ENCODE measurements at places on chromosomes 6 and 20.

DNA sequence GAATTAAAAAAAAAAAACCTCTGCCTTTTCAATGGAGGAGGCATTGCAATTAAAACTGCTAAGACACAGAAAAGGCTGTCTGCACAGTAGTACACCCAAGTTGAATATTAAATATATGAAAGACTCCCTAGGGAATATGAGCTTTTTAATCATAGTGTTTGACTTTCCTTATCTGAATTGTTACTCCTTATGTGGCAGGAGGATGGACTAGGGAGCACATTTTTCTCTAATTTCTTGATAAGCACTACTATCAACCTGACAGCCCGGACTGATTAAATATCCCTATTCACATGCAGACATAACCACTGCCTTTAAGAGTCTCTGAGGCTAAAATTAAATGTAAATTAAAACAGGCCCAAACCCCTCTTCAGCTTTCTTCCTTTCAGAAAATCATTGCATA lies 428.6 kb upstream of the GJE1 start:
- no peak for DNase-seq

DNA sequence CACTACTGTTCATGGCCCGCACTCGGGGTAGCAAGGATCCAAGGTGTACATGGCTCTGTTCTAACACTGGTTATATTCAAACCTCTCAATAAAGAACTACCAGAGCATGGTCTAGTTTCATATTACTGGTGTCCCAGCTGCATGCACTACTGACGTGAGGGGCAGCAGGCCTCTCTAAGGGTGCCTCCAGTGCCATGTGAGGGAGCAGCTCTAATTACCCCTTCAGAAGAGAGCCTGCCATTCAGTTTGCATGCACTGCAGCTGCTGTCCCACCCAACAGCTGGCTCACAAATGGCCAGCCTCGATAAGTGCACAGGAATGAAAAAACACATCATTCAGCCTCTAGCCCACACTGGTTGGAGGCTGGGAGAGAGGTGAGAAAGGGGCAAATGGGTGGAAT lies 85.2 kb downstream of the SMLR1 start:
- DNase-seq: no peak

GRCh38 chr6:30847971-30848436 lies 36.3 kb upstream of the DDR1 start:
- DNase-seq: no peak

- no peak for DNase-seq
These were observed 90.5 kb upstream of the EPB41L1 start for GRCh38 chr20:36063916-36064657.

GRCh38 chr6:63347599-63347998 lies 27.8 kb upstream of the LGSN start:
- DNase-seq: no peak

GRCh38 chr20:7500231-7500663 lies 440.0 kb downstream of the HAO1 start:
- no peak for DNase-seq

GRCh38 chr6:26299286-26300042 lies 65.5 kb upstream of the BTN3A2 start:
- DNase-seq: no peak

- DNase-seq: no peak
These were observed 89.2 kb upstream of the BHLHE23 start for GRCh38 chr20:63095718-63096654.

GRCh38 chr20:64101731-64102621 lies 5.4 kb downstream of the NPBWR2 start:
- peak; percentile 56 for DNase-seq

GRCh38 chr6:89008001-89008814 lies 44.8 kb upstream of the RNGTT start:
- no peak for DNase-seq

DNA sequence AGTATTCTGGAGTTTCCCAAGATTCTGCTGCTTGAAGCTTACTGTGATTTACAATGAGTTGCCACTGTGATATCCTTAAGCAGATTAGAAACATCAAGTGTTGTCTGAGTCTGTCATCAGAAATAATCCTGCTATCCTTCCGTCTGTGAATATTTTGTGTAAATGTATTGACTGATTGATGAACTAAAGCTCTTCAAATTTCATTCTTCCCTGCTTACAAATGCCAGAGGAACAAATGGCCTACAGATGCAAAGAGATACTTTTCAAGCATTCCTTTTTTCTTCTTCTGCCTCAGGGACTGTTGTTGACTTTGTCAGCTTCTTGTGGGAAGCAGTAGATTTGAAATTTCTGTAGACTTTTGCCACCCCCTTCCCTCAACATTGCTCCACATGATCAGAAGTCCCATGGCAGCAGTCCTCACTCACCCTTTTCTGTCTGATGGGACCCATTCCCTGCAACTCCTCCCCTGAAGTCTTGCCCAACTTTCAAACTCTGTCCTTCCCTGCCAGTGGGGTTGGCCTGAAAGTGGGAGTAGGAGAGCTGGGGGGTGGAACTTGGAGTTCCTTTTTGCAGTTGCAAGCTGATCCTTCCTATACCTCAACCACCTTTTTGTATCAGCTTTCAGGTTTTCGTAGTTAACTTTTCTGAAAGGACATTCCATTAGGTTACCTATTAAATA lies 38.5 kb upstream of the MLIP start:
- DNase-seq: no peak

- no peak for DNase-seq
These were observed 123.3 kb downstream of the OGFRL1 start for GRCh38 chr6:71411882-71412281.

DNA sequence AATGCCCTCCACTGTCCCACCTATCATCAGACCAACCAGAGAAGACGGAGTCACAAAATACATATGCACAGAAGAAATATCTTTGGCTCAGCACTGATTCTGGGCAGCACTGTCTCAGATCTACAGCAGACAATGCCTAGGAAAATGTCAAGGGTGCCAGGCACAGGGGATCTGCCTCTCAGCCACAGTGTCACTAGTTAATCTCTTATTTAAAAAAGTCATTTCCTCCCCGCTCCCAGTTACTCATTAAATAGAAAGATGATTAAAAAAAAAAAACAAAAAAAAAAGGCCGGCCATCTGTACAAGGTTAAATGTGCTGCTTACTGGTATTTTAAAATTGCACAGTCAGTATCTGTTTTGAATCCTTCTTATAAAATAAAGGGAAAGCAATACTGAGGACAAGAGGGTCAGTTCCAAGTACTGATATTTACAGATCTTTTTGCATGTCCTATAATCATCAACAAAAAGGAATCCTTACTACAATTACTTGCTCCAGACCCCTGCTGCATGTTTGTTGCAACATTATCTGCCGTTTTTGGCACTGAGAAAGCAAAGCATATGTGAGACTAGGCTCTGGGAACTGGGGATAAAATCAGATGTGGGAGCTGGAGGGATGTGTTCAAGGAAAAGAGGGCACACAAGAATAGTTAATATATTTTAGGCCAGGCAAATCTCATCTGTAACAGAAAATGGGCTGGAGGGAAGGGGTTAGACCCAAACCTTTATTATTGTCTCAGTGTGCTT lies 299.3 kb downstream of the KIF16B start:
- DNase-seq: no peak

DNA sequence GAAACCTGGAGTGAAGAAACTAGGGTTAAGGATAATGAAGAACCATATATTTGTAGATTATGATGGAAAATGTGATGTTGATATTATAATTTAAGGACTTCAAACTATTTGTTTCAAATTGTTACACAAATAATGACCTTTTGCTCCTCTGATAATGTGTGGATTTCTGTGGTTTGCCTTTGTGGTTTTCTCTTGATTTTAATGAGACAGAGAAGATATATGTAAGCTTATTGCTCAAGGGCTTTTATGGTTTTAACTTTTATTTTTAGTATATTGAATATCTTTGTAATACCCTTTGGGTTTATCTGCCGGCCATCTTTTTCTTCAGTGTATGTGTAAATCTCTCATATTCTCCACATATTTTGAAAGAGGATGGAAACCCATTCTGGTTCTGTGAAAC lies 362.3 kb downstream of the RIMS1 start:
- DNase-seq: no peak

GRCh38 chr6:43297644-43298564 lies at the start of gene SLC22A7:
Gene SLC22A7 (plus strand): TSS chr6:43298260. CDS start chr6:43298359, 99 bp downstream.
- DNase-seq: no peak

DNA sequence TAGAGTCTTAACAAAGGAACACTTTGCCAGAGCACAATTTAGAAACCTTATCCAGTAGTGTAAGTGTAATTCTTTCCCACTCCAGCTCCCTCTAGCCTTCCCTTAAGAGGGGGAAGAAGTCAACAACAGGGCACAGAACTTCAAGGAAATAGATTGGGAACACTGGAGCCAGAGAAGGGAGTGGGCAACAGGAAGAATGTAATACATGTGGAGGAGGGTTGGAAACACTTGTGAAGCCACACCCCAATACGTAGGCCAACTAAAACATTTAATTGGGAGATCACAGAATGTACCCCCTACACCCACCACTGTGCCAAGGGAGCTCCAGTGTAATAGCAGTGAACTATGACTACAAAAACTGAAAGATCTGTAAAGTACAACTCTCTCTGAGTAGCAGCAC lies 735.7 kb upstream of the HS3ST5 start:
- no peak for DNase-seq

DNA sequence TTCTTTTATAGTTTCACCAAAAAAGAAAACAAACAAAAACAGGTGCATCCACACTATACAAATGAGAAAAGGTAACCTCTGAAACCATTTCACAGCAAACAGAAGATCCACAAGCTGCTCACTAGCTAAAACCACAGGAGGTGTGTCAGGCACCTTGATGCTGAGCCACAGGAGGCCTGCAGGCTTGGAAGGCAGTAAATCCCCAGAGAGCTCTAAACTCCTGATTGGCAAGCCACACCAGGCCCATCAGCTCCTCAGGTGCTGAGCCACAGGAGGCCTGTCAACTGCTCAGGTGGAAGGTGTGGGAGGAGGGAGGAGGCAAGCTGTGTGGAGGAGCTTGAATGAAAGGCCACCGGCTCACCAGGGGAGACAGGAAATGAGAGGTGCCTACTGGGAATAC lies 273.0 kb downstream of the PKHD1 start:
- DNase-seq: no peak

GRCh38 chr6:92050216-92050615 lies 1369.1 kb downstream of the EPHA7 start:
- DNase-seq: no peak

- DNase-seq: no peak
These were observed 22.3 kb upstream of the TBC1D32 start for GRCh38 chr6:121356575-121356974.

GRCh38 chr20:47524015-47524784 lies 22.5 kb downstream of the NCOA3 start:
- DNase-seq: no peak

- no peak for DNase-seq
These were observed 33.7 kb downstream of the SRSF3 start for GRCh38 chr6:36627801-36628246.

- no peak for DNase-seq
These were observed 18.2 kb downstream of the FOXF2 start for GRCh38 chr6:1407499-1407990.

GRCh38 chr6:85408039-85408438 lies 41.8 kb upstream of the NT5E start:
- DNase-seq: no peak

GRCh38 chr6:163260911-163261310 lies 153.6 kb upstream of the QKI start:
- DNase-seq: no peak

GRCh38 chr6:161400671-161401070 lies 126.8 kb upstream of the AGPAT4 start:
- DNase-seq: no peak

- no peak for DNase-seq
These were observed 91.3 kb upstream of the TNFAIP3 start for GRCh38 chr6:137775720-137776119.
